ENCODE measurements at places on chromosomes 4 and X.

- no peak for DNase-seq
Observed at GRCh38 chr4:47719576-47719975, 118.3 kb downstream of the CORIN start.

GRCh38 chr4:4325321-4325720 is 35.3 kb downstream of the ZBTB49 start:
- no peak for DNase-seq

DNA sequence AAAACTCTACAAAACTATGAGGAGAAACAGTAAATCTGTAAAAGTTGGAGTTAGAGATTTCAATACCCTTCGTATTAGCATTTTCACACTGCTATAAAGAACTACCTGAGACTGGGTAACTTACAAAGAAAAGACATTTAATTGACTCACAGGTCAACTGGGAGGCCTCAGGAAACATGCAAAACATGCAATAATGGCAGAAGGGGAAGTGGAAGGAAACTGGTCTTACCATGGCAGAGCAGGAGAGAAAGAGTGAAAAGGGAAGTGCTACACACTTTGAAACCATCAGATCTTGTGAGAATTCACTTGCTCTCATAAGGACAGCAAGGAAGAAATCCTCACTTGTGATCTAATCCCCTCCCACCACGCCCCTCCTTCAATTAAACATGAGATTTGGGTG is 949.9 kb downstream of the TECRL start:
- DNase-seq: no peak

- no peak for DNase-seq
Observed at GRCh38 chr4:94228493-94229216, 21.0 kb downstream of the SMARCAD1 start.

DNA sequence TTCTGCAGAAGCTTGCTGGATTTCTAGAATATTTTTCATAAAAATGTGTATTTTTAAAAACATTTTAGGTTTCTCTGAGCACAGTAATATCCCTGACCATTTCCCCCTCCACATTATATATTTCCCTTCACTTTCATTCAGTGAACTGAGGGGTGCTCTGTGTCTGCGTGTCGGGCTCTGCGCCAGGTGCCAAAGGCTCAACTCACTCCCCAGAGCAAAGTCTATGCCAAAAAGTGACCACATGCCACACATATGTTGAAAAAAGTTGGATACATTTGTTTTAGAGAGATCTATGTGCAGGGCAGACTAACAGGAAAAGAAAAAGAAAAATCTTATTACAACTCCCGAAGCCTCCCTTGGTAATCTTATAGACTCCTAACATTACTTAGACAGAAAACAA is 233.7 kb downstream of the MGST2 start:
- DNase-seq: no peak

DNA sequence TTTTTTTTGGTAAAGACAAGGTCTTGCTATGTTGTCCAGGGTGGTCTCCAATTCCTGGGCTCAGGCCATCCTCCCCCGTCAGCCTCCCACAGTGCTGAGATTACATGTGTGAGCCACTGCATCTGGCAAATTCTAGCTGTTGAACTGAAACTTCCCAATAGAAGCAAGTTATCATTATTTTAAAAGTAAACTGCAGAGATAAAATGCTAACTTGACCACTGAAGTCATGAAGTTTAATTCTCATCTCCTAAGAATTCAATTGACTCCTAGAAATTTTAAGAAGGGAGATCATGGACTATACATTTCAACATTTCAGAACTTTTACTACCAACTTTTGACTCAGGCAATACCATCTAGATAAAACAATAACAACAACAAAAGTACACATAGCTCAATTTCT is 11.7 kb upstream of the EXOSC9 start:
- no peak for DNase-seq

DNA sequence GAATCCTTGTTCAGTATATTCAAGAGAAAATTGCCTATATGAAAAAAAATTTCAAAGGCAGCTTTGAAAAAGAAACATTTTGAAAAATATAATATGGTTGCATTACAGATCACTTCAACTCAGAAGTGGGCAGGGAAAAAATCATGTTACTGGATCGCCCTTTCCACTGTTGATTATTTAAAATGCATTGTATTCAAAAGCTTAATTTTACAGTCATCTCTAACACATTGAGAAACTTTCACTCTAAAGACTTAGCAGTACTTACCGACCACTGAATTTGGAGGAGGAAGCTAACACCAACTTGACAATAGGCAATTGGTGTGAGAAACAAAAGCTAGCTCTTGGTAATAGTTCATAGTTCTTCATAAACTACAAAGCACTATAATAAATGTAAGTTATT is 101.9 kb downstream of the CEP135 start:
- DNase-seq: no peak

DNA sequence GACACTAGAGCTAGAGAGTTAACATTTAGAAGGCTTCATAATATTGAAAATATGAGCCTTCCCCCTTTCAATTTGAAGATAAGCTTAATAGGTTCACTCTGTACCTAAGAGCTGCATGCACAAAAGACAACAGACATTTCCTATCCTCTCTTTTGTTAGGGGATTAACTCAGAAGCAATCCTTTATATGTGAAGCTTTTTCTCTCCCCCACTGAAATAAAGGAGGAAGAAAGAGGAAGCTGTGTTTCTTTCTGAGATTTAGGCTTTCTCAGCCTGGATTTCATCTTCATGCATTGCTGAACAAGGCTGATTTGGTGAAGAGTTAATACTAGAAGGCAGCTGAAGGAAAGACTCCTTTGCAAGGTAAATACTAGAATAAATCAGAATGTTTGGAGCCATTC is 21.0 kb upstream of the CABS1 start:
- no peak for DNase-seq

- DNase-seq: no peak
Observed at GRCh38 chrX:119093991-119094735, 21.4 kb downstream of the CT47C1 start.

- peak; percentile 30 for DNase-seq
Observed at GRCh38 chr4:6900181-6900812, 9.3 kb upstream of the TBC1D14 start.

DNA sequence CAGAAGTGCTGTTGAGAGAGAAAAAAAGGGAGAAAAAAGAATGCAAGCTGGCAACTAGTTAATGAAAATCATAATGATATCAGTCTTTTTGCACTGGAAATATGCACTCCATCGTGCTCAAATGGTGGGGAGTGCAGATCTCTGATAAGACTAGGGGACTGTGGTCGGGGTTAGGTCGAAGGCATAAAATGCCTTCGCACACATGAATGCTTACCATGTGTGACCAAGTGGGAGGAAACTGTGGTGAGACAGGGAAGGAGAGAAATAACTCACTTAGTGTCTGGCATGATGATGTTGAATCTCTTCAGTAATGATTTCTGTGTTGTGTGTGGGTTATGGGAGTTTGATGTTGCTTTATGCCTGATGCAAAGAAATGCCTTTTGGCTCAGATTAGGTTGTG is 358.9 kb downstream of the FBXO8 start:
- no peak for DNase-seq

- DNase-seq: no peak
Observed at GRCh38 chrX:106608016-106608415, 3.8 kb upstream of the RADX start.

GRCh38 chrX:135632353-135632752 is 81.1 kb upstream of the CT45A1 start:
- DNase-seq: no peak

GRCh38 chr4:98688411-98689290 is 30.2 kb upstream of the TSPAN5 start:
- DNase-seq: no peak

GRCh38 chr4:183248201-183248600 is 71.9 kb downstream of the CLDN22 start:
- DNase-seq: no peak

- no peak for DNase-seq
Observed at GRCh38 chrX:120522820-120523219, 37.9 kb downstream of the CUL4B start.

GRCh38 chr4:145546175-145546915 is 64.7 kb downstream of the SMAD1 start:
- no peak for DNase-seq

DNA sequence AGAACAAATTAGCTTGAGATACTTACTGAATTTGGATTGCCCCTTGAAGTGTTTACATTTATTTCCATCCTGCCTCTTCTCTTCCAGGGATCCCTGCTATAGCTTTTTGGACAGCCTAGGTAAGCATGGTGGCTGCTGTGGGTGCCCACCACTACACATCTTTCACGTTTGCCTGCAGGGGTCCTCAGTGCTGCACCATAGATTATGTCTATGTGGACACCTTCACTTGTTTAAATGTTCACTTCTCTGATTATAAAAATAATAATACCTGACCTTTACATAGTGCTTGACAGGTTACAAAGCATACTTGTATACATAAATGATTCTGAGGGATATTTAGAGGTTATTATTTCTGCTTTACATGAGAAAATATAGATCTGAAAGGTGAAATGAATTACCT is 67.9 kb upstream of the SLC4A4 start:
- DNase-seq: peak; percentile 52

DNA sequence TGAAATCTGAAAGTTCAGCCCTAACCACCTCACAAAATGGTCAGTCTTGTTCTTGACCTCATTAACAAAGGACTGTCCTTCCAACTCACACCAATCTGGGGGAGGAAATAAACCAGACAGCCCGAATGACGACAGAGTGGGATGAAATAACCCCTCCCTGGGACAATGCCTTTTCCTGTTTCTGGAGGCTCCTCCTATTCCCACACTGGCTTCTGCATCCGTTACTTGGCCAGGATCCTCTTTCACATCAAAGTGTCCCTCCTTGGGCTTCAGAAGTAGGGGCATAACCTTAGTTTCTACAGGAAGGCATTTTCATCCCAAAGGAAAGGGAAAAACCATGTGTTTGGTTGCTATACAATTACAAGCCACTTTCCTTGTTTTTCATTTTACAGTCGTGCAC is 59.8 kb upstream of the RPL34 start:
- DNase-seq: no peak

GRCh38 chrX:124263743-124264142 is 68.7 kb upstream of the TEX13D start:
- DNase-seq: no peak

DNA sequence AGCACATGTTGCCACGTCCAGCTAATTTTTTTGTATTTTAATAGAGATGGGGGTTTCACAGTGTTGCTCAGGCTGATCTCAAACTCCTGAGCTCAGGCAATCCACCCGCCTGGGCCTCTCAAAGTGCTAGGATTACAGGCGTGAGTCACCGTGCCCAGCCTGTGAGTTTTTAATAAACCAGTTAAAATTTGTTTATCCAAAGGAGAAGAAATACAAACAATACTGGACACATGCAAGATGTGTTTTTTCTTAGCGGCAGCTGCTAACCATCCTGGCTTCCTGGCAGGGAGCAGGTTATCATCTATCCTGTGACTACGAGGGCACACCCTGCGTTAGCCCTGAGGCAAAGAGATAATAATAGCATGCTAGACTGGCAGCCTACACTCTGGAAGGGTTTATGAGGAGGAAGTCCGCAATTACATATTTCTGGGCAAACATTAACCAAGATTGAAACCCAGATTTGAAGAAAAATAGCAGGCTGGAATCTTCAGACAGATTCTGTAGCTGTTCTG is 191.4 kb downstream of the SPRY1 start:
- DNase-seq: peak; percentile 84

- DNase-seq: no peak
Observed at GRCh38 chr4:172232966-172233365, 419.8 kb downstream of the GALNTL6 start.

DNA sequence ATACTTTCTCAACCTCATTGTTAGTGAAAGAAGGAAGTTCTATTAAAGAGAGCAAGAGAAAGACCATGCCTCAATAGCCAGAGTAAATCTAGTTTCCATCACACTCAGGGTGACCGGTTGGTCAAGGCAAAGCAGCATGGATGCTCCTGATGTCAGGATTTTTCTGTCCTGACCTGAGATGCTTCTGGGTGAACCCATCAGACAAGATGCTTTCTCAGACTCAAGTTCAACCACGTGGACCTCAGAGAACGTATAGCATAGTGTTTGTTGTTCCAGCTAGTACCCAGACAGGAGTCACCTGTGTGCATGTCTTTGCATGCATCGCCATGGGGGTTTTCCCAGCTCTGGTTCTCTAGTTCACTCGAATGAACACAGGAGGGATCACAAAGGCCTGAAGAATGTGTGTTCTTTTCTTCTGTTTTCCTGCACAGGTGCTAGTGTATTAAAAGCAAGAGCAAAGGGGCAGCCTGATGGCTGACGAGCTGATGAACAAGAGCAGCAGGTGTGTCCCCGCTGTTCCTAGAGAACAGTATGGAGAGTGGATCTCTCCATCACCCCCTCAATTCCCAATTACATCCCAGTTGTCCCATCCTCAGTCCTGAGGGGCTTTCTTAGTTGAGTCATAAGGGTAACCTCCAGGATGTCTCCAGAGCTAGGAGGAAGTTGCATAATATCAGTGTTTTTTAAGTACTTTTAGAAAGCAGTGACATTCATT is 110.5 kb upstream of the ENPP6 start:
- no peak for DNase-seq

DNA sequence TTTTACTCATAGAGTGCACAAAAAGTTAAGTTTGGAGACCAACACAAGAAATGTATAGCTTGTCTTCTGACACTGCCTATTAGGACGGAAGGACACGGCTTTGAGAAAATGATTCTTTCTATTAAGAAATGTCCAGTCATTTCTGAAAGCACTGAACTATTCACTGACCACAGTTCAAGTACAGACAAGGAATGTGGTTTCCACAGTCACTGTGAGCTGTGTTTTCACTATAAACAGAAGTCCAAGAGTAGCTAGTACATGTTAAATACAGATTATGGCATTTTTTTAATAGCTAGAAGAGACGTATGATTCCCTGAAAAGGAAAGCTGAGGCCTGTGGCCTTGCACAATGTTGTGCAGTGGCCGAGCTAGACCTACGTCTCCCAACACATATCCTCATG is 115.1 kb upstream of the GPM6A start:
- DNase-seq: no peak

DNA sequence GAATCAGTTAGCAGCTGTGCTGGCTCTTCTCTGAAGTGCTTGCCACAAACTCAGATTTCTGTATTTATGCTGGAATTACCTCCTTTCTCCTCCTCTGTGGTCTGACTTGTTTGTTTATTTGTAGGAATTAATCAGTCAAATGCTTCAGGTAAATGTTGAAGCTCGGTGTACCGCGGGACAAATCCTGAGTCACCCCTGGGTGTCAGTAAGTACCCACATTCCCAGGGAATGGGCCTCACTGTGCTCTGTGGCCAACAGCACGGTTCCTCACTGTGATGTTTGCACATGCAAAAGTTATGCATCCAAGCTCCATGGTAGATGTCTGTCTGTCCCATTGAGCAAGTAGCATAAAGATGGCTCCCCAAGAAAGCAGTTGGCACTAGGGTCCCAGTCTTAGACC is 169.9 kb downstream of the DCLK2 start:
- no peak for DNase-seq

DNA sequence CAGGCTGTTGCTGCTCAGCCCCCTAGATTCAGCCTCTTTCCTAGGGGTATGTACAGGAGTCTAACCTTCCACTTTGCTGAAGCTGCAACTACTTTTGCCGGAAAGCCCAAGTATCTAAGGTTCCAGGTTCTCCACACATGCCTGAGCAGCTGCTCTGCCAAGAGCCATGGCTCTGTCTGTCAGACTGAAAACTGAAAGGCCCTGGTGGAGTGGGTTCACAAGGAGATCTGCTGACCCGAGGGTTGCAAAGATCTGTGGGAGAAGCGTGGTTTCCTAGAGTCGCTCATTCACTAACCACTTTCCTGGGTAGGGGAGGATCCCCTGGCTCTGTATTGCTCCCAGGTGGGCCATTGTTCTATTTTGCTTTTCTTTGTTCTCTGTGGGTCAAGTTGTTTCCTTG is 6.0 kb upstream of the PNMA6F start:
- no peak for DNase-seq

Measured in Caco-2 (cell line).